ENCODE measurements at places on chromosomes 12 and 14.

DNA sequence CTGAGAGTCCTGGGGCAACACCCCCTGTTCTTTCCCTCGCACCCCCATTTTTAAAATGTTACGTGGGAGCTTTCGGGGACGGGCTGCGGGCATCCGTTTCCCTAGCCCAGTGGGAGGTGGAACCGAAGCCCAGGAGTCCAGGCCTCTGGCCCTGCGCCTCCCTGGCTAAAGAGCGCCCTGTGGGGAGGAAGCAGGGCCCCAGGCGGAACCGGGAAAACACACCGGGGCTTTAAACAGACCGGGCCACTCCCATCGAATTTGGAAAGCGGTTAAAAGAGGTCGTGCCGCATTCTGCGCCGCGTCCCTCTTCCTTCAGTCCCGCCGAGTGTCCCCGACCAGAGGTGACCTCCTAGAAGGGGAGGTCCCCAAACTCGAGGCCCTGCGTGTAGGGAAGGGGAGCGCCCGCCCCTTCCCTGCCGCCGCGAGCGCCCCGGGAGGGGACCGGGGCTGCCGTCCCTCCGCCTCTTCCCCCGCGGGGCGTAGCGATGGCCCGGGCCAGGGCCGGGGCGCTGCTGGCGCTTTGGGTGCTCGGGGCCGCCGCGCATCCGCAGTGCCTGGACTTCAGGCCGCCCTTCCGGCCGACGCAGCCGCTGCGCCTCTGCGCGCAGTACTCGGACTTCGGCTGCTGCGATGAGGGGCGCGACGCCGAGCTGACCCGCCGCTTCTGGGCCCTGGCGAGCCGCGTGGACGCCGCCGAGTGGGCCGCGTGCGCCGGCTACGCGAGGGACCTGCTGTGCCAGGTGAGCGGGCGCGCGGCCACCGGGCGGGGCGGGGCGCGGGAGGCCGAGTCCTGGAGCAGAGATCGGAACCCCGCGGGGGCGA is at the start of gene HHIPL1:
TSS of gene HHIPL1 (plus strand) at position 407 of the 822 bp plus-strand sequence. CDS start at position 486, 79 bp downstream.
- DNase-seq, result no peak

DNA sequence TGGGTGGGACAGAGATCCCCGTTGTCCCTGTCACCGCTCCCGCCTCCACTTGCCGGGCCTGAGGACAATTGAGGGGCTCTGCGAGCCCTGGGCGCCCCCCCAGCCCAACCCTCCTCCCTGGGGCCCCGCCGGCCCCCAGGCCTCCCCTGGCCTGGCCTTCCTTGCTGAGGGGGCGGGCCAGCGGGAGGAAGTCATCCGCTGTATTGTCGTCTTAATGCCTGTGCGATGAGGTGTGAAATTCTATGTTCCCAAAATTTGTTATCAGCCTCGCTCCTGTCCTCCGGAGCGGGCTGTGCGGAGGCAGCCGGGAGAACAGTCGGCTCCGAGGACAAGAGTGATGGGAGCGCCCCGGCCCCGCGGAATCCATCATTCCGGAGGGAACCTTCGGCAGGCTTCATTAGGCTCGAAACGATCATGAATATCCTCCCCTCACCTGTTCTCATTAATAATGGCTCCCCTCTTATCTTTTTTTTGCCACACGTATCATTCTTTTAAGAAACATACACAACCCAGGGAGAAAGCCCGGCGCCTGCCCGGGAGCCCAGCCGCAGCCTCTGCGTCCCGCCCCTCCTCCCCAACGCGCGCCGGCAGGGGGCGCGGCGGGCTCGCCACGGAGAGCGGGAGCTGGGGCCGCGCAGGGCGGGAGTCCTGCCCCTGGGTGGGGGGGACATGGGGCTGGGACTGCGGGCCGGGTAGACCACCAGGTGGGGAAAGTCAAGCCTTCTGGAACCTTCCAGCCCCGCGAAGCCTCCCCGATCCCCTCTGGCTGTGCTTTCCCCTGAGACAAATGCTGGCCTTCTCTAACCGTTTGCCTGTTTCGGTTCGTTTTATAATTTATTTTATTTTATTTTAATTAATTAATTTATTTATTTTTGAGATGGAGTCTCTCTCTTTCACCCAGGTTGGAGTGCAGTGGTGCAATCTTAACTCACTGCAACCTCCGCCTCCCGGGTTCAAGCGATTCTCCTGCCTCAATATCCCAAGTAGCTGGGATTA is 17.1 kb upstream of the DLK1 start:
- DNase-seq, result no peak

GRCh38 chr12:76927170-76927784 is 48.5 kb upstream of the CSRP2 start:
- DNase-seq, result no peak

- peak; percentile 17 for DNase-seq
Measured at GRCh38 chr14:99752486-99753121, 40.6 kb upstream of the EML1 start.

GRCh38 chr12:96294831-96295230 is 100.7 kb downstream of the ELK3 start:
- no peak for DNase-seq

DNA sequence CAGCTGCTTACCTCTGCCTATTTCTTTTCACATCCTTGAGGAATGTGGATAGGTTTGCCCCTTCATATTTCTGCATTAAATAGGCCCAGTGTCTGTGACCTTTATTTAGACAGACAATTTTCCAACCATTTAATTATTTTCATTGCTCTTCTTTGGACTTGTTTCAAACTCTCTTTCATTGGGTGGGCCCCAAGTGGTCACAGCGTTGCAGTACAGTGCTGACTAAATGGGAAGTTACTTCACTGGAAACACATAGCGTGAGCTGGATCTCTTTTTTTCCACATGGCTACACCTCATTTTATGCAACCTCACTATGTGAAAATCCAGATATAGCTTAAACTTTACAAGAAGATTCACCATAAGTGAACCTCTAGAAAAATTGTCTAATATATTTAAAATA is 438.9 kb downstream of the ADAMTS20 start:
- DNase-seq, result no peak

GRCh38 chr12:110577864-110578693 is 5.0 kb downstream of the PPTC7 start:
- DNase-seq, result peak; percentile 51

GRCh38 chr12:7108003-7108795 is 815 bp downstream of the C1RL start:
- peak; percentile 61 for DNase-seq

DNA sequence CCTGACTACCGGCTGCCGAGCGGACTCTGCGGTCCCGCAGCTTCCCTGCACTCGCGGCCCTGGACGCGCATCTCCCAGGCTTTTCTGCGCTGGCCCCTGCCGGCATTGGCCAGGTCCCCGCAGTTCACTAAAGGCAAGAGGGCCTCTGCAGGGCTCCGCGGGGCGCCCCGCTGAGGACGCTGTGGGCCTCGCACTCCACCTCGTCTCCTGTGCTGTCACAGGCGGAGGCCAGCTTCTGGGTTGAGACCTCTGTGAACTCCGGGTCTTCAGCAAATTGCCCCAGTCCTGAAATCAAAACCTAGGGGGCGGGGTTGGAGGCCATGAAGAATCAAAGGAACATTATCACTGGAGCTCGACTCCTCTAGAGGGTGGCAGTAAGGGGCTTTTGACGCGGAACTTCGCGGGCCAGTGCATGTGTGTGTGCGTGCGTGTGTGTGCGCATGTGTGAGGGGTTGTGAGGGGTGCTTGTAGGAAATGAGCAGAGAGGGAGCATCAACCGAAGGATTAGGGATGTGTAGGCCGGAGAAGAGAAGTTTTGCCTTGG is 68.5 kb upstream of the CAPRIN2 start:
- DNase-seq, result no peak

DNA sequence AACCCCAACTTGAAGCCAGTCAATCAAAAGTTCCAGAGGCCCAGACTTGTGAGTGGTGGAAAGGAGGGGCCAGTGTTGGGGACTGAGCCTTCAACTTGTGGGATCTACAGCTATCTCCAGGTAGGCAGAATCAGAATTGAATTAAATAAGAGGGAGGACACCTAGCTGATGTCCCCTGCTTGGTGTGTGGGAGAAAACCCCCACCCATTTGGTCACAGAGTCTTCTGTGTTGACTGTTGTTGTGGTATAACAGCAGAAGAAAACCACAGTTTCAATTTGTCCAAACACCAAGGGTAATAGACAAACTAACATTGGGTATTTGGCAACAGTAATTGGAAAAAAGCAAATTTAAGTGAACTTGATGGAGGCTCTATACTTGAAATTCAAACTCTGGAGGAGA is 3.4 kb upstream of the GCH1 start:
- no peak for DNase-seq

DNA sequence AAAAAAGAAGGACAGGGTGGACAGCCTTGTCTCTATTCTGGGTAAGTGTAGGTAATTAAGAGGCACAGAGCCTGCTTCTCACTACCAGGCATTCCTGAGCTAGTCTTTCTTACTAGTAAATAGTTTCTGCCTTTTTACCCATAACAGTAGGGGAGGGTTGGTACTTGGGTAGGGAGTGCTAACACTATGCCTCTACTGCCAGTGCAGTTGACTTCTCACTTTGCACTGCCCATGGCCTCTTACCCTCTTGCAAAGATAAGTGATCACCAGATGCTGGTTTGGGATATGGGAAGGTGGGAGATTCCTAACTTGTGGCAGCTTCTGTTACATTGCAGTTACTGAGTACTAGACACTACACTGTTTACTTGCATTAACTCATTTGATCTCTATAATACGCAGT is 11.6 kb downstream of the AHSA1 start:
- no peak for DNase-seq

- no peak for DNase-seq
Measured at GRCh38 chr14:68978172-68978911, 760 bp downstream of the ACTN1 start.

DNA sequence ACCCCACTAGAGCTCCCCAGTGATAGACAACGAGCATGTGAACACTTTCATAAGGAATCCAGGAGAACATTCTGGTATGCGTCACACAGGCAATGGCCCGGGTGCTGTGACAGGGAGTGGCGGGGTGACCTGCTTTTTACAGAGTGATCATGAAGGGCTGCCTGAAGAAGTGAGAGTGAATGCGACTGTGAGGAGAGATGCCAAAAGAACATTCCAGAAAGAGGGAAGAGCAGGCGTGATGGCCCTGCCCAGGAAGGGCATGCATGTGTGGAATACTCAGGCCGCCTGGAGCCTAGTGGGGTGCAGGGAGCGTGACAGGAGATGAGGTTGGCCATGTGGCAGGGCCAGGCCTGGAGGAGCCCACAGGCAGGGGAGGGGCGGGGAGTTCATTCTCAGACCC is 53.8 kb downstream of the FZD10 start:
- no peak for DNase-seq
